ENCODE measurements at places on chromosomes 4 and X.

DNA sequence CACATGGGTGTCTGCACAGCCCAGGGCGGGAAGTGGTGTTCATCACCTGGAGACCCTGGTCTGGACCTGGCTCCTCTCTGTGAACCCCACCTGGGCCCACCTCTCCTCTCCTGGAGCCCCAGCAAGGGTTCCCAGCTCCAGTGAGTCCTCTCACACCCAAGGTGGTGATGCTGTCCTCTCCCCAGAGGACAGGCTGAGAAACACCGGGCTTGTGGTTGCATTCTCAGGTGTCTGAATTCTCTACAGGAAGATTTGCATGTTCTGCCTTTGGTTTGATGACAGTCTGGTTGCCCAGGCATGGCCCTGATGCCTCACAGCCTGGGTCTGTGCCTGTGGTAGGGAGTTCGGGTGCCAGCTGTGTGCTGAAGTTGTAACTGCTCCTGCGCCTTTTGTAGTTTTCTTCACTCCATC is 3.8 kb downstream of the MAEA start:
- DNase-seq: no peak

GRCh38 chrX:109856974-109857373 is 123.9 kb upstream of the ACSL4 start:
- DNase-seq: no peak

DNA sequence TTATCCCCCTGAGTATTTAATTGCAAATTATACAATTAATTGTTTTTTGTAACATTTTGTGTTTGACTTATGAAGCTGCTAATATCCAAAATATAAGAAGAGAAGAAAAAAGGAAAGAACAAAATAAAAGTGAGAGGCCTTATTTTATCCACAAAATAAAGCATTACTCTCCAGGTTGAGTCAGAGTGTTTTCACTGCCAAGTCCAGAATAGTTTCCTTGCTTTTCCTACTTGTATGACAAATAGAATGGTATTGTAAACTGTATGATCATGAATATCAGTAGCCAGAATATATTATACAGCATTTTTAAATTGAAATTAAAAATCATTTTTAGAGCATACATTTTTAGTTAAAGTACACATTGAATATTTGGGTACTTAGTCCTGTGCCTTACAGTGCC is 237.8 kb downstream of the NDST4 start:
- DNase-seq: no peak

- no peak for DNase-seq
Measured at GRCh38 chr4:96703265-96703664, 863.4 kb downstream of the PDHA2 start.

DNA sequence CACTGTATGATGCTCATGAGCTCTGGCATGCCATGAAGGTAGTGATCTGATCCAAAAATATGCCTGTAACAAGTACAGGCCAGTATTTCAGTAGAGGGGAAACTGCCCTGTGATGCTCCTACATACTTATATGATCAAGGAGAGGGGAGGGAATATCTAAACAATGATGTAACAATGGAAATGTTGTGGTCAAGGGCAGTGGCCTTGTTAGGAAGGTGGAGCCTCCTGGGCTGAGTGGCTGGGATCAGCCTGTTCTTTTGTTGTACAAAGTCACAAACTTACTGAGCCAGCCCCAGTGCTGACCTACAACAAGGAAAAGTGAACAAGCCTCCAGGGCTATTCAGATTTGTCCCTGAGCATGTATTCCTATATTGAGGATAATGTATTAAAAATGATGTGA is 70.3 kb downstream of the ANXA10 start:
- DNase-seq: no peak

DNA sequence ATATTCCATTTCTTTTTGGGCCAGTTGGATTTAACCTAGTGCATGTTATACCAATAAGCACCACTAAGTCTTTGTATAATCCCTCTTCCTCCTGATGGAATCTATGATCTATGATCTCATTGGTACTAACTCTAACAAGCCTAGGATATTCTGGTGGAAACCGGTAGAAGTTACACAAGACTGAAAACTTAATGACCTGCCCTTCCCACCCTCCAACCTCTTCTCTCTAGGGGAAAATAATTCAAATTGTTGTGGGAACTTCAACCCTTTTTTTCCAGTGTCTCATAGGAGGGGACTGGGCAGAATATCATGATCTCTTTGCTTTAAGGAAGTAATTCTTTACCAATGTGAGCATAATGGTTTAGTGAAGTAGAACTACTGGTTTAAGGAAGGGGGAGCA is 289.5 kb upstream of the BOD1L1 start:
- DNase-seq: no peak

GRCh38 chr4:153497988-153498967 is 32.1 kb downstream of the TMEM131L start:
- no peak for DNase-seq

- DNase-seq: peak; percentile 25
Measured at GRCh38 chrX:53262918-53263394, 18.4 kb downstream of the IQSEC2 start.

GRCh38 chr4:179709961-179710624 is 2267.9 kb upstream of the AGA start:
- peak; percentile 29 for DNase-seq

GRCh38 chr4:183175631-183176232 is 76.7 kb downstream of the WWC2 start:
- no peak for DNase-seq

GRCh38 chrX:50770702-50771101 is 43.3 kb downstream of the SHROOM4 start:
- DNase-seq: no peak

GRCh38 chr4:167424341-167425256 is 190.3 kb upstream of the SPOCK3 start:
- DNase-seq: no peak

DNA sequence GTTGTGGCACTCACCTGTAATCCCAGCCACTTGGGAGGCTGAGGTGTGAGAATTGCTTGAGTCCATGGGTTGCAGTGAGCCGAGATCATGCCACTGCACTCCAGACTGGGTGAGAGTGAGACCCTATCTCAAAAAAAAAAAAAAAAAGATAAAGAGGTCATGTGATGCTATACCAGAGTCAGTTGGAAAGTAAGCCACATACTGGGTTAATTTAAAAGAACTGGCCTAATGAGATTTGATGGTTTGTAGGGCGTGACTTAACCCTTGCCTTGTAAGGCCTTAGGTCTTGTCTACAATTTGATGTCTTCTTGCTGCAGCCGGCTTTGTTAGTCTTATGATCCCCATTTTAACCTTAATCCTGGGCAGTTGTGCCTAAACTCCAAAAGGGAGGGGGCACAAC is 5.2 kb downstream of the MGST2 start:
- DNase-seq: no peak

DNA sequence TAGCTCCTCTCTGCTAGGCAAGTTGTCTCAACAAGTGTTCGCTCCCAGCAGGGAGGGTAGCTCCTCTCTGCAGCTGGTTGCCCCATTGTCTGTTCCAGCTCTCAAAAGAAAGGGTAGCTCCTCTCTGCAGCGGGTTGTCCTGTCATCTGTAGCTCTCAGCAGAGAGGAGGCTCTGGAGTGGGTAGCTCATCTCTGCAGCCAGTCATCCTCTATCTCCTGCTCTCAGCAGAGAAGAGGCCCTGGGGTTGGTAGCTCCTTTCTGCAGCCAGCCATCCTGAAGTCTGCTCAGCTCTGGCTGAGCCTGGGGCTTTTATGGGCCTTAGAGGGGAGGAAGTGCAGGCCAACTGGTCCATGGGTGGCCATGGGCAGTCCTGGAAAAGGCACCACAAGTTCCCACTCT is 342.7 kb downstream of the PTTG2 start:
- DNase-seq: no peak

DNA sequence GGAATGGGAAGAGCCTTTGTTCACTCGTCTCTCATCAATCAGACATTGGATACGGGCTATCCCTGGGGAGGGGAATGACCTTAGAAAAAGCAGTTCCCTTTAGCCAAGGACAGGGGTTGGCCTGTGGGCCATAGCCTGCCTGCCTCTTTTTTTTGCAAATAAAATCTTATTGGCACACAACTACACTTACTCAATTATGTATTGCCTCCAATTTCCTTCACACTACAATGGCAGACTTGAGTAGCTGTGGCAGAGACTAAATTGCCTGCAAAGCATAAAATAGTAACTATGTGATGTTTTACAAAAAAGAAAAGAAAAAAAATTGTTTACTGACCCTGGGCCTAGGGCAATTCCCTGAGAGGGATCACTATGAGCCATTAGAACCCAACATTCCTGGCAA is 23.4 kb downstream of the PPP1R2C start:
- DNase-seq: no peak

DNA sequence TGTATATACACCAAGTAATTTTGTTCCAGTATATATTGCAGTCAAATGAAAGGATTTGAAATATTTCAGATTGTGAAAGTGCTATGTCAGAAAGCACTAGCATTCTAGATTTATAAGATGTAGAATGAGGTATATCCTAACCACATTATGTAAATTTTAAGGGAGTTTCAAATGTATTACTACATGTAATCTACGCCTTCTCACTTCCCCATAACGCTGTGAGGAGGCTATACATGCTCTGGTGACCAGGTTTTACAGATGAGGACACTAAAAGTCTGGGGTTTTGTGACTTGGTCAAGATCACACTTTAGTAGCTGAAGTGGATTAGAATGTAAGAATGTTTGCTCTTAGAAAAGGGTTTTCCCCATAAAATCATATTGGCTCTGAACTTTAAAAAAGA is 8.1 kb downstream of the ENPEP start:
- DNase-seq: no peak

DNA sequence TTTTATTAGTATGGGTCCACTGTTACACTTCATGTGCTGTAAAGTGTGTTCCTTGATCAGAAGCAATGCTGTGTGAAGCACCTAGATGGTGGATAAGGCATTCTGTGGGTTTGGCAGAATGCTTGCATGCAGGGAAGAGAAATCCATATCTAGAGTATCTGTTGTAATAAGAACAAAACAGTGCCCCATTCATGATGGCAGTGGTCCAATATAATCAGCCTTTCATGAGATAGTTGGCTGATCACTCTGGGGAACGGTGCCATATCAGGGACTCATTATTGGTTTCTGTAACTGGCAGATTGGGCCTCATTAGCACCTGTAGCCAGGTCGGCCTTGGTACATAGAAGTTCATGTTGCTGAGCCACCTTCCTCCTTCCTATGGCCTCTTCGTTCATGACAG is 28.7 kb downstream of the STIM2 start:
- DNase-seq: no peak

DNA sequence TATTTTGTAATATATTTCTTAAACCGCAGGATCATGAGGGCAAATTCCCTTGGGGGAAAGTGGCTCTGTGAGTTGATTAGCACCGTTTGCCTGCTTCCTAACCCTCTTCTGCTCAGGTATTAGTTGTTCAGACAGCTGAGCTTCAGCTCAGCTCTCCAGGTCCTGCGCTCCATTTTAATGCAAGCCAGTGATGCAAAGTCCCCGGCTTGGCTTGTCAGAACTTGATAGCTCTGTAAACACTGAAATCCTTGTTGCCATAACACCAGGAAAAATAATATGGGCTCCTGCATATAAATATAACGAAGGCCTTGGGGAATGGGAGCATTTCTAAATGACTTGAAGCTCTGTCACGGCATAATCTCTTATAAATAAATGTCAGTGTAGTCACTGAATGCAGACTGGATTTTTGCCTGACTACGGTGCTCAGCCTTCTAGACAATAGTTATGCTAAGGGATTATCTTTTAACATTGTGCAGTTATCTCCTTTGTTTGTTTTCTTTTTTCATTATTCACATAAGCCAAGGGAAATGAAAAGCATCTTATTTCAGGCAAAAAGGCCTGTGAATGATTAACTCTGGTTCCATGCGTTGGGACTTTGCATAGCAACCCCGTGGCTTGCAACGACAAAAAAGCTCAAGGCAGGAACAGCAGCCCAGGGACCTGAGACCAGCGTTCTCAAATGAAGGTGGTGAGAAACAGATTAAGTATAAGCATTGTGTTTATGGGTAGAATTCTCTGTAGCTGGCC is 253.2 kb downstream of the SPRY1 start:
- DNase-seq: peak; percentile 76

GRCh38 chr4:65805936-65806335 is 135.6 kb upstream of the EPHA5 start:
- DNase-seq: no peak

DNA sequence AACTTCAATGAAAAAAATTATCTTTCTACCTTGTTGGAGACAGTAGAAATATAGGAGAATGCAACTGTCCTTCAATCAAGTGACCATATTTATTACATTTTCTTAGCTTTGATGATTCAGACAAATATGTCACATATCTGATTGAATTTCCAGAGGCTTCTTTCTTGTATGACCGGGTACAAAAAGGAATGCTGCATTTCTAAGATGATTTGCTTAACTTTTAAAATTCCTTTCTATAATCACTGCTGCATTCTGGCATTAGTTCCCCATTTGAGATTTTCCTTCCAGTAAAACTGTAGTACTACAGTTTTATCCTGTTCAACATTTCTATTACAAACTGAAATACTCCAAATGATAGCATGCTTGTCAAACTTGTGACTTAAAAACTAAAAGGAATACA is 5.2 kb downstream of the MFSD8 start:
- DNase-seq: no peak

DNA sequence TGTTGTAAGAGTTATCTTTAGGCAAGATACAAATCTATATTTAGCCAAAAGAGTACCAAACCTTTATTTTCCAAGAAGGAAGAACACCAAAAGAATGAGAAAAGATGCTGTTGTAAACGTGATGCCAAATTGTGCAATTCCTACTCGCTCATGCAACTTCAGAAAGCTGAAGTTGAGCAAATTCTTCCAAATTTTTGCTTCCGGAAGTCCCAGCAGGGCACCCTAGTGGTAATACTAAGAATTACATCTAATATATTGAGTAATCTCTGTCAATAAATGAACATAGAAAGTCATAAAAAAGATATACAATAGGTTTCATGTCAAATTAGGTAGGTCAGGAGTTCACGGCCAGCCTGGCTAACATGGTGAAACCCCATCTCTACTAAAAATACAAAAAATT is 36.0 kb upstream of the SMARCAD1 start:
- DNase-seq: no peak

DNA sequence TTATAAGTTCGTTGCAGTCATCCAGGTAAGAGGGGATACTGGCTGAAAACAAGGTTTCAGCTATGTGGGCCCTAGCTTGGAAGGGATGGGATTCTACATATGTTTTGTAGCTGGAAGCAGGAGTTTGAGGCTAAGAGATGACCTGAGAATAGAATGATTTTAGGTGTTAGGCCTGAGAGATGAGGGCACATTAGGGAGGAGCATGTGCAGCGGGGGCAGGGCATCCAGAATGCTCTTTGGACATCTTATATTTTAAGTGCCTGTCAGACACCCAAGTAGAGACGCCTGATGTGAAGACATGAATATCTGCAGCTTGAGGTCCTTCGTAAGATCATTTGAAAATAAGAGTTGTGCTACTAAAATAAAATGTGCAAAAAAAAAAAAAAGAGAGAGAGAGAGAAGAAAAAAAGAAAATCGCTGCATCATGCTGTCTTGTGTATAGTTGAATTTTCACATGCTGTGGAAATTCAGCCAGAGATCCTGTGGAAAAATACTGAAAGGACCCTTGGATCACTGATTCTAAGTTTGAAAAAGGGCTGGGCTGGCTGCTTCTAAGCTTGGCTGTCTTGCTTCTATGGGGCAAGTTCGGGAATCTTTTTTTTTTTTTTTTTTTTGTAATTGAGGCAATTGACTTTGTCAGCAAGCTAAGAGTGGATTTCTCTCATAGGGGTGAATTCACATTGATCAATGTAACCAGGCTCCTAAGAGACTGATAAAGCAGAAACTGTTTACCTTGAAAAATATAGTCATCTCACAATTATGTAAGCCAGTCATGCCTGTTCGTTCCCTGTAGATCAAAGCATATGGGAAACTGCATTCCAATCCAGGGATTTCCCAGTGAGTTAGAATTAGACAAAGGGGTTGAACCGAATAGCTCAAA is 341.0 kb upstream of the GATB start:
- no peak for DNase-seq

- no peak for DNase-seq
Measured at GRCh38 chrX:17976955-17977354, 115.9 kb upstream of the RAI2 start.

Measured in SHP77 (cell line).